ENCODE measurements at places on chromosomes 12 and 14.

DNA sequence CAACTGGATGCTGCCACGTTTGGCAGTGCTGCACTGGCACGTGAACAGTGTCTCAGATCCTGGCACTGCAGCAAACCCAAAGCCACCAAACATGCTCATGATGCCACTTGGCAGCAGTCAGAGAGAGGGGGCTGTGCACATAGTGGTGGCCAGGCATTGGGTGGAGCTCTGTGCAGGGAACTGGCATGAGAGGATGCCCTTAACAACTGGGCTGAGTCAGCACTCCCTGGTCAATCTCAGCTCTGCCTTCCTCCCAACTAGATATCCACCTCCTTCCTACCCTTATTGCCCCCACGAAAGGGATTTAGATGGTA lies 37.0 kb downstream of the ZFHX2 start:
- DNase-seq = no peak

- DNase-seq = no peak
Measured at GRCh38 chr14:100605706-100606686, 18.8 kb upstream of the BEGAIN start.

DNA sequence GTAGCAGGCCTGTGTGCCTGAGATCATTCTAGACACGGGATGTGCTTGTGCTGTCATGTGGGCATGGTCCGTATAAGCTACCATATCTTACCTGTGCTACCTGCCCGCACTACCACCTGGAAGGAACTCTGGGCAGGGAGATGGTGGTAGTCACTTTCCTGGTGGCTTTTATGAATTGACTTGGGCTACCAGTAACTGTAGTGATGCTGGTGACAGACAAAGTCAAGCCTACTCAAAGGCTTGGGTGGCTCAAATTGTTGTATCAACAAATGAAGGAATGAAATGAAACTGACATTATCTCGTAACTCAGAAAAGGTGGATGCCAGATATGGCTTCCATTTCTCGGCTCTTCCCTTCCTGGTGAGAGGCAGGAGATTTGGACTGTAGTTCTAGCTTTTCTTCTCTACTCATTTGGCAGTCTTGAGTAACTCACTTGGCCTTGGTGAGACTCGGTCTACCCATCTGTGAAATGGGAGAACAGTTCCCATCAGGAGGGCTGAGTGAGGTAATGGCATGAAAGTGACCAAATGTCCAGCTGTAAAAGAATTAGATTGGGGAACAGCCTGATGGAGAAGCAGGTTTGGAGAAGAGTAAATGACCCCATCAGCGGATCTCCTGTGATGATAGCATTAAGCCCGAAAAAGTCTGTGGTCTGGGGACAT lies 81.3 kb downstream of the NOS1 start:
- no peak for DNase-seq

DNA sequence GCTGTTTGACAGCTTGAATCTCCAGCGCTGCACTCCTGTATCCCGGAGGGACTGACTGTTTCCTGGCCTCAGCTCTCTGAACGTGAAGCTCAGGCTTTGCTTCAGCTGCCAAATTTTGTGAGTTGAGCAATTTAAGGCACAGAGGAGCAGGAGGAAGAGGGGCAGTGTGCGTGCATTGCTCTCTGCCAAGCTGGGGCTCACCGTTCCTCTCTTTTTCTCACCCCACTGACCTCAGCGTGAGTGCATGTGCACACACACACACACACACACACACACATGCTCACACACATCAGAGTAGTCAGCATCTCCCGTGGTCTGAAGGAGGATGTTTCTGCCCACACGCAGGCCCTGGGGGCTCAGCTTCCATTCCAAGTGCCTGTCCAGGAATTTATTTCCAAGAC lies 27.8 kb upstream of the BDKRB2 start:
- DNase-seq = no peak

DNA sequence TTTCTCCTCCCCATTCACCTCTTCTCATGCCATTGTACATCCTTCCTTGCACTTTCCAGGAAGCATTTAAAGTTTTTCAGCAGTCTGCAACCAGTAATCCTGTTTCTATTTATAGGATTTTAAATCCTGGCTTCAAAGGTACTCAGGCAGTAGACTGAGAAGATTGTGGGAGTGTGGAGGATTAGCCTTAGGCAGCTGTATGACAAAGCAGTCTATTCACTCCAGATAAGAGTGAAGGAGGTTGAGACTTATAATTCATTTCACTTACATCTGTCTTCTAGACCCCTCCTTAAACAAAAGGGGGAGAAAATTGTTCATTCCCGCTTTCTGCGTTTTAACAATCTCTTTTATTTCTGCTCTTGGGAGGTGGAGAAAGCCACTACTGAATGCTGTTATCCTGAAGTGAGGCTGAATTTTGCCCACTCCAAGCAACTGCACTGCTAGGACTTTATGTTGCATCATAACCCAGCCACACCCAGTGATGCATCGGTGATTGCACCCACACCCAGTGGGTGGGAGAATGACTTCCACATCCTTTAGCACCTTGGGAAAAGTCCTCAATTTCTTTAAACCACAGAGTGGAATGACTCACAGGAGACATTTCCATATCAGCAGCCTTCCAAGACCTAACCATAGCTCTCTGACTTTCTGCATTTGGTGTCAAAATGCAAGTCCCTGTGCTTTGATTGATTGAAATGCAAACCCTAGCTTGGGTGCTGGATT lies 382.5 kb upstream of the ATP2B1 start:
- DNase-seq = no peak

- DNase-seq = no peak
Measured at GRCh38 chr12:24510581-24511125, 438.2 kb downstream of the BCAT1 start.

DNA sequence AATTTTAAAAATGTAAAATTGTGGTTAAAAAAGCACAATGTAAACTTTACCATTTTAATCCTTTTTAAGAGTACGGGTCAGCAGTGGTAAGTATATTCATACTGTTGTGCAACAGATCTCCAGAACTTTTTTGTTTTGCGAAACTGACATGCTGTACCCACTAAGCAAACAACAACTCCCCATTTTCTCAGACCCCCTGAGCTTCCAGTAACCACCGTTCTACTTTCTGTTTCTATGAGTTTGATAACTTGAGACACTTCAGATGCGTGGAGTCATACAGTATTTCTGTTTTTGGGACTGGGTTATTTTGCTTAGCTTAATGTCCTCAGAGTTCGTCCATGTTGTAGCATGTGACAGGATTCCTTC lies 38.0 kb downstream of the CHST11 start:
- DNase-seq = no peak

GRCh38 chr14:65999865-66000264 lies 486.3 kb upstream of the CCDC196 start:
- DNase-seq = no peak
